ENCODE measurements at places on chromosomes 6 and 20.

DNA sequence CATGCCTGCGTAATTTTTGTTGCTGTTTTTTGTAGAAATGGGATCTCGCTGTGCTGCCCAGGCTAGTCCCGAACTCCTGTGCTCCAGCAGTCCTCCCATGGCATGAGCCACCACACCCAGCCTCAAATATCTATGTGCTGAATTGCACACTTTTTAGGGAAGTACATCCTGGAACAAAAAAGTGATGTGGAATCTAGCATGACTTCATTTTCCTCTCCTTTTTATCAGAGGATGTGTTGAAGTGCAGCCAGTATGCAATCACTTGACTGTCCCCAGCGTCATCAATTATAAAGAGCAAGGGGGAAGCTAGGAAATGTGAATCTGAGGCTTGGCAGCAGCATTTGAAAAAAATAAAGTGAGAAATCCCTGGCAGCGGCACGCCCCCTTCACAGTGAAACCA is 6.4 kb upstream of the EXOC2 start:
- no peak for DNase-seq

GRCh38 chr6:148027201-148027600 is 315.4 kb upstream of the SASH1 start:
- no peak for DNase-seq

GRCh38 chr20:24684421-24684871 is 215.0 kb downstream of the SYNDIG1 start:
- DNase-seq: no peak

GRCh38 chr6:118970866-118971265 is 35.9 kb upstream of the MCM9 start:
- DNase-seq: no peak

DNA sequence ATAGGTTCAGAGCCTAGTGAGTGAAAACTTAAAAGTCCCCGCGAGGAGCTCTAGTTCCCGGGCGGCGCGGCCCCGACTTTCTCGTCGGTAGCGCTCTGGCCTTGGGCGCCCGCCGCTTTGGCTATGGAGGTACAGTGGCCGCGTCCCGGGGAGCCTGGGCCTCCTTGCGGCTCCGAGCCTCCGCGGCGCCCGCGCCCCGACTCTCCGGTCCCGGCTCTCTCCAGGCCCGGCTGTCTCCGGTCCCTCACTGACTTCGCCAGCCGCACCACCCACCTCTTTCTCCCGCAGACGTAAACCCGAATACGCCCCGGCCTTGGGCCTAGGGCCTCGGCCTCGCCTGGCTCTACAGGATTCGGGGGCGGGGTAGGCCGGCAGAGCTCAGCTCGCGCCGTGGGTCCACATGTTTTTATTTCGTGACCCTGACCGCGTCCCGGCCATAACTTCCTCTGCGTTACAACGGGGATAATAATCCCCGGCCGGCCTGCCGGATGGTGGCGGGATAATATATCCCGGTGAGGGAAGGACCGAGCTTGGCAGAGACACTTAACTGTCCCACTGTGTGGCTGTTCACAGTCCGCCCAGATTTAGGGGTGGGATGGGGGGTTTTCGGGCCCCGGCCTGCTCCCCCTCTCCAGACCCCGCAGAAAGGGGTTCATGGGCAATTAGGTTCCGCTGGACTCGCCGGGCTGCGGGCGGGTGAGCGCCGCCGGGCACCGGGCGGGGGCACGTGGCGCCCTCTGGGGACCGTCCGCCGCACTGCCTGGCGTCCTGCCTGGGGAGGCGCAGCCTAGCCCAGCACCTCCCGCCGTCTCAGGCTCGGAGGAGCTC is 10.0 kb upstream of the TBX18 start:
- DNase-seq: no peak

DNA sequence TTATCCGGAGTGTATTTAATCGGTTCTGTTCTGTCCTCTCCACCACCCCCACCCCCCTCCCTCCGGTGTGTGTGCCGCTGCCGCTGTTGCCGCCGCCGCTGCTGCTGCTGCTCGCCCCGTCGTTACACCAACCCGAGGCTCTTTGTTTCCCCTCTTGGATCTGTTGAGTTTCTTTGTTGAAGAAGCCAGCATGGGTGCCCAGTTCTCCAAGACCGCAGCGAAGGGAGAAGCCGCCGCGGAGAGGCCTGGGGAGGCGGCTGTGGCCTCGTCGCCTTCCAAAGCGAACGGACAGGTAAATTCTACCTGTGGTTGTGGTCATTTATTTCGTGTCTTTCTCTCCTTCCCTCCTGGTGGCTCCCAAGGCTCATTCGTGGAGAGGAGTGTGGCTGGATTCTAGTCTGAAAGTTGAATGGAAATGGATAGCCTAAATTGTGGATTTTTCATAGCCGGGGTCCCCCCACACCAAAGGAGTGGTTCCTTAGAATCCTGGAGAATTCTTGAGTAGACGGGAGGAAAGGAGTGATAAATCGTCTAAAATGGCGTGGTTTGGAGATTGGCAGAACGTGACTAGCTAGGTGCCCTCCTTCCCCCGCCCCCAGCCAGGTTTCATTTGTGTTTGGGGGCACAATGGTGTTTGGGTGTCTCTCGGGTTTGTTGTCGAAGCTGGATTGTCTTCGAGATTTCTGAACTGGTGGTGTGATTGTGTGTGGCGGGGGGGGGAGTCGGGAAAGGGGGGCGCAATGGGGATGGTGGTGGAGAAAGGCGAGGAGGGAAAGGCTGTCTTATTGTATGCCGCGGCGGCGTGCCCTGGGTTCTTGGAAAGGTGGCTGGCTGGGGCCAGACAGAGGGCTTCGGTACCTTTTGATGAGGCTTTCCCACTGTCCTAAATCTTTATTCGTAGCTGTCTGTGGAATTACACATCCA is 673 bp downstream of the MARCKS start:
- DNase-seq: peak; percentile 52

Measured in bone marrow (tissue), 2 donors.